ENCODE measurements at places on chromosomes 12 and 14.

DNA sequence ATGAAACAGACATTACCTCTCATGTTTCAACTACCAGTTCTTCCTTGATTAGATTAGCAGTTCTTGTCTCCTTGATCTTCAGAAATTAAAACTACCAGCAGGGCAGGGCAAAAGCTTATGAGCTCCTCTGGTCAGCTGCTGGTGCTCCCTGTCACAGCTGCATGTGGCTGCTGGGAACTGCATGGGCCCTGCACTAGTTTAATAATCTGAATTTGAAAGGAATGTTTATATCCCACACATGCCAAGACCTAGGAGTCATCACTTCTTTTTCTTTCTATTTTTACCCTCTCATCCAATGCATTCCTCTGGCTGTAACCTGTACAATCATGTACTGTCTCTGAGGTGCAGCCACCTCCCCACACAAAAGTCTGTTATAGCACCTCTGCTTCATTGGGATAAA, 73.9 kb downstream of the ARMH4 start:
- DNase-seq, result peak; percentile 76

DNA sequence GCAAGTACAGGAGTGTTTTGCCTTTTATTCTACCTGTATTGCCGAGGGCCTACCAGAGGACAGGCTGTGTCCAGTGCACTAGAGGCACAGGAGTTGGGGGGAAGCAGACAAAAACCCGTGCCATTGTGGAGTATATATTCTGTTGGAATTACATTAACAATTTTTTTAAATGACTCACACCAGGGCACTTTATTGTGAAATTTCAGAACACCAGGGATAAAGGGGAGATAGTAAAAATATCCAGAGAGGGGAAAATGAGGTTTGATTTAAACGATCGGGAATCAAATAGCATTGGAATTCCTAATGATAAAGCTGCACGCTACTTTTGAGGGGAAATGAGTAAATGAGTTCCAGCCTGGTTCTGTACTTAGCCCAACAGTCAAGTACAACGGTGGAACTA, 123.2 kb downstream of the PELI2 start:
- DNase-seq, result peak; percentile 21

DNA sequence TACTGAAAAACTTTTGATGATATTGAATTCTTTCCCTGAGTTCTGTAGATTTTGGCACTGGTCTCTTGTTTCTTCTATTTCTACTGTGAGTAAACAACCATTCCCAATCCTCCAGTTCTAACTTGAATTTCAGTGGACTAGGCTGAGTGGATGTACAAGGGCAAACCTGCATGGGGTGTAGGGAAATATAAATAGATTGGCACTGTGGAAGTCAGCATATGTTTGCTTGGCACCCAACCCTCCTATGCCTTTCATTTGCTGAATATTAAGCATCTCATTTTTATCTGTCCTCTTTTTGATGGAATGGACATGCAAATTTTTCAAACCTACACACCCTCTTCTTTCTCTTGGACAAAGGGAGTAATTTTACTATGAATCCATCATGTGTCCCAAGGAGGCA, 828.3 kb downstream of the DIO2 start:
- no peak for DNase-seq

DNA sequence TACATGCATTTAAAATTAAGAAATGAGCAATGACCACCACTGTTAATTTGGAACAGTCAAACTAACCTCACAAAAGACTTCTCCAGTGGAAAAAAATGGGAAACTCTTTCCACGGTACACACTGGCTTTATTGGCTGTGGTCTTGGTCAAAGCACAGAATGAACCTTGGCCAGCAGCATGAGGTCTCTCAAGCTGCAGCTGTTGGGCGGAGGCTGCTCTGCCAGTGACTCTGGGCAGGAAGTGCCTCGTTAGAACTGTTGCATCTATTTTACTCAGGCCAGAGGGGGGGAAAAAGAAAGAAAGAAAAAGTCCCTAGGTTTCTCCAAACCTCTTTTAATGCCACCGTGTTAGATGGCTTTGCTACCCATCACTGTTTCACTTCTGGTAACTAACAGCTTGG, 279.8 kb upstream of the DIO2 start:
- peak; percentile 34 for DNase-seq

DNA sequence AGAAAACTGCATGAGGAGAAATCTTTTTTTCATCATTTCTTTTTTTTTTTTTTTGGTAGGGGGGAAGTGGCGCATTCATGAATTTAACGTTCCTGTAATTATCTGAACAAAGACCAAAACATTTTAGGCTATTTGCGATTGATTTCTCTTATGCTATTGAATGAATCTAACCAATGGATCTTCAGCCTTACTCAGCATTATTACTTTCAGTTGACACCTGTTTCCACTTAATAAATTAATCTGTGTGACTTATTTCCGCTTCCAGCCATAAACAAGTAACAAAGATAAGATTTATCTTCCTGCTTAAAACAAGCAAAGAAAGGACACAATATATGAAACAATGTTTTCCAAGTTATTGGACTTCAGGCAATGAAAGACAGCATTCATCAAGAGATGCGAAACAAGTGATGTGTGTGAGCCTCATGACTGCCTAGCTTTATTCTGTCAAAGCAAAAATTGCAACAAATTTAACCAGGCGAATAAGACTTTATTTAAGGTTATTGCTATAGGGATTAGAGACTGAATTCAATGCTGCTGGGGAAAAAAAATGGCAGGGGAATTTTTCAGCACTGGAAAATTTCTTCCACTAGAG, 1026.9 kb downstream of the LRFN5 start:
- no peak for DNase-seq

GRCh38 chr12:21129906-21130305, 1.1 kb upstream of the SLCO1B1 start:
- peak; percentile 1 for DNase-seq

GRCh38 chr12:106284358-106285105, 18.0 kb upstream of the TCP11L2 start:
- no peak for DNase-seq

- peak; percentile 82 for DNase-seq
Observed at GRCh38 chr12:107411792-107412535, 273.6 kb upstream of the PWP1 start.

- DNase-seq, result no peak
Observed at GRCh38 chr12:44389896-44390295, 486.2 kb downstream of the NELL2 start.

- peak; percentile 80 for DNase-seq
Observed at GRCh38 chr12:15782667-15783066, 6.5 kb downstream of the EPS8 start.

DNA sequence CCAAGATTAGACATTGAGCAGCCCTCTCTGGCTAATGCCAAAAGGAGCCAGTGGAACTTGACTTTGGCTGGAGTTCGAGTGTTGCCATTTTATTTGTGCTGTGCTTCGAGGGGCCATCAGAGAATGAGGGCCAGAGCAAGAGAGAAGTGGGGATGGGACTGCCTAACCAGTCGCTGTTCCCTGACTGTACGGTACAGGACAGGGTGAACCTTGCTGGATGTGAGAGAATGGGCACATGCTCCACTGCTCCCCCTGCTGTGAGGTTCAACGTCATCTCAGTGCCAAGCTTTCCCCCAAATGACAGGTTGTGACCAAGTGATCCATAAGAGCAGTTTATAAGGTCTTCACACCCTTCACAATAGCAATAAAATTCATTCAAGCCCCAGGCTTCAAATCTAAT, 55.1 kb upstream of the BCL11B start:
- no peak for DNase-seq

DNA sequence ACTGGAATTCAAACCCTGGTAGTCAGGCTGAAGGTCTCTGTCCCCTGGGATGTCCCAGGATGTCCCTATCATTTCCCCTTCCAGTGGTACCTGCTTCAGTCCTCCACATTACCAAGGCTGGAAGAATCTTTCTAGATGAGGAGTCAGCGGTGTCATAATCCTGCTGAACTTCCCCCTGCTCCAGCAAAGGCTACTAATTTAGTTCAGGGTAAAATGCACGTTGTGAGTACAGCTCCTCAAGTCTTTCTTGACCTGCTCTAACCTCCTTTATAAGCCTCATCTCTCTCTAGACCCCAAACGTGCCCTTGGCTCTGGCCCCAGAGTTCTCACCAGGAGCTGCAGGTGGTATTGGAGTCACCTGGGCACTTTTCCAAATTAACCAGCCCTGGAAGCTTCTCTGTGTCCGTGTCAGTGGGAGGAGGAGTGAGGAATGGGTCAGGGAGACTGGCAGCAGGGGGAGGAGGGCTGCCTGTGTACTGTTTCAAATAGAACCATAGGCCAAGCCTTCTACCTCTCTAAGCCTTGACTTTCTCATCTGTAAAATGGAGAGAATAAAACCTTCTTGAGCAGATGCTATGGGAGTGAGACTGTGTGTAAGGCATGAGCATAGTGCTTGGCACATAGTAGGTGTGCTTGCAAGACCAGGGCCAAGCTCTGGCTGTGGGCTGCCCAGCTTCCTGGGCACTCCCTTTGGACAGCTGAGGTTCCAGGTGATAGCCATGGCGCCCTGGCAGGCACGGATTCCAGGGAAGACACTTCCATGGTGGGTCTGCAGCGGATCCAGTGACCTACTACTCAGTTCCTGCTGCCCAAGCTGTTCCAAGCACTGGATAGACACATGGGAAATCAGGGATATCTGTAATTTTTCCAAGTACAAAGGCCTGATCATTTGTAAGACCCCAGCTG, 24.5 kb downstream of the ASB2 start:
- no peak for DNase-seq

- peak; percentile 59 for DNase-seq
Observed at GRCh38 chr12:29516431-29516875, 19.0 kb upstream of the OVCH1 start.

GRCh38 chr12:70321191-70321590, 44.9 kb upstream of the KCNMB4 start:
- no peak for DNase-seq

- DNase-seq, result peak; percentile 45
Observed at GRCh38 chr12:48489012-48489411, 6.7 kb downstream of the C12orf54 start.

DNA sequence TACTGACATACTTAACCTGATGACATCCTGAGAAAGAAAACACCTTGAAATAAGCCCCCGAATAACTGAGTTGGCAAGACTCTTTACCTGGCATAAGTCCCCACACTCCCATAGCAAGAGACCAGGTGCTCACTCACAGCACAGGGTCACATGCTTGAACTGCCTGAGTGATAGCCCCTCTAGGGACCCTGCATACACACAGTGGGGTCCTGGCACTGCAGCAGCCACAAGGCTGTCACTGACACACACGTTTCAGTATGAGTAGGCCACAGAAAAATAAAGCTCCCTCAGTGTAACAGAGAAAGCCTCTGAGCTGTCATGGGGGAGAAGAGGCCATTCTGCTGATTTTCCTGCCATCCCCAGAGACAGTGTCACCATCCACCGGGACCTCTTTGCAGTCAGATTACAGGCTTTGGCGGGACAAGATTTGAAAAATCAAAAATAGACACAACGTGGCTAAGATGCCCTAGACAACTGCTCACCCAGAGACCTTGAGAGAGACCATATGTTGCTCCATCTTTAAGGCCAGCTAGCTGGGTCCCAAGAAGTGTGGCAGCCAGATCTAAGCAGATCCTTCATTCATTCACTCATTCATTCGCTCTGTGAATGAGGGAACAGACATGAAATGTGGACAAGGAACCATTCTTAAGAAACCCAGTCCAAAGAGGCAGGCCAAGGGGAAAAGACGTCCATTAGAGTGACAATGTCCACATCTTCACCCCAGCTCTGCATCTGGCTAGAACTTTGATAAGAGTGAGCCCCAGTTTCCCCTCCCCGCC, 1.6 kb downstream of the SCARB1 start:
- no peak for DNase-seq

- DNase-seq, result no peak
Observed at GRCh38 chr14:104871145-104871655, 6.1 kb downstream of the CEP170B start.

- no peak for DNase-seq
Observed at GRCh38 chr14:102913341-102914211, 8.9 kb upstream of the AMN start.

- no peak for DNase-seq
Observed at GRCh38 chr14:40386433-40386832, 954.2 kb upstream of the FBXO33 start.

GRCh38 chr14:91380123-91380522, 37.5 kb downstream of the CCDC88C start:
- no peak for DNase-seq

GRCh38 chr14:88825503-88825902, 1.1 kb downstream of the TTC8 start:
- DNase-seq, result no peak

- no peak for DNase-seq
Observed at GRCh38 chr14:36820901-36821300, 159.2 kb downstream of the PAX9 start.

DNA sequence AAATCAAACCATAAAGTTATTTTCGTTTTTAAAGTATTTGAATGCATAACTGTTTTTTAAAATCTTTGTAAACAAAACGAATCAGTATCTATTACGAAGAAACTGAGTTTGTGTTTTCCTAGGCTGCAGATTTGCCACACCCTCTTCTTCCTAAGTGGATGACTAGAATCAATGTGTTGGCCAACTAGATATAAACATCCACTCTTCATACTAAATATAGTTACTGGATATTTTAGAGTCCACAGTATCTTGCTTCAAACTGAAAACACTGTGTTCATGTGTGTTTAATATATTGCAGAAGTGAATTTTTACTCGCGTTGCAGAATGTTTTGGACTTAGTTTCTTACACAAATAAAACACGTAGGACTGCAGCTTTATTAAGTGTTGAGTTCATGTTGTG, 63.2 kb downstream of the KLHL28 start:
- peak; percentile 22 for DNase-seq

GRCh38 chr14:105389976-105390848, 8.1 kb upstream of the TEX22 start:
- no peak for DNase-seq

DNA sequence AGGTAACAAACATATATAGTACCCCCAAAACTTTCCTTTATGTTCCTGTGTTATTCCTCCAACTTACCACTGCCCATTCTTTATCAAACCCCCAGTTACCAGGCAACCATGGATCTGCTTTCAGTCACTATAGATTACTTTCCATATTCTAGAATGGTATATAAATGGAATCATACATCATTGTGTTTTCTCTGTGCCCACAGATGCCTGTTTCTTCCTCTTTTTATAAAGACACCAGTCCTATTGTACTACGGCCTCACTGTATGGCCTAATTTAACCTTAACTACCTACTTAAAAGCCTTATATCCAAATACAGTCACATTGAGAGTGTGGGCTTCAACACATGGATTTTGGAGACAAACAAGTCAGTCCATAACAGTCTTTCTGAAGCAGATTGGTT, 2.6 kb downstream of the TAS2R14 start:
- no peak for DNase-seq

GRCh38 chr12:21337959-21338744, 3.4 kb upstream of the SLCO1A2 start:
- no peak for DNase-seq

- no peak for DNase-seq
Observed at GRCh38 chr12:92079054-92079385, 66.6 kb downstream of the BTG1 start.

GRCh38 chr14:82055515-82056115, 522.0 kb upstream of the SEL1L start:
- no peak for DNase-seq

GRCh38 chr14:53613404-53614253, 343.0 kb downstream of the BMP4 start:
- peak; percentile 56 for DNase-seq

- DNase-seq, result no peak
Observed at GRCh38 chr14:106842687-106843086, 1316.3 kb downstream of the TMEM121 start.
